ENCODE measurements at places on chromosomes 7 and 10. TPM values are rescaled to one million over a fixed set of nuclear protein-coding genes. Genes with fewer than 3 reads are reported as not detected.
A peak's percentile ranks its signal among the peaks of the same experiment; 100 is the strongest.

The C7orf57 gene
- total RNA-seq = not detected

The ERVW-1 gene
- not detected for total RNA-seq

DNA sequence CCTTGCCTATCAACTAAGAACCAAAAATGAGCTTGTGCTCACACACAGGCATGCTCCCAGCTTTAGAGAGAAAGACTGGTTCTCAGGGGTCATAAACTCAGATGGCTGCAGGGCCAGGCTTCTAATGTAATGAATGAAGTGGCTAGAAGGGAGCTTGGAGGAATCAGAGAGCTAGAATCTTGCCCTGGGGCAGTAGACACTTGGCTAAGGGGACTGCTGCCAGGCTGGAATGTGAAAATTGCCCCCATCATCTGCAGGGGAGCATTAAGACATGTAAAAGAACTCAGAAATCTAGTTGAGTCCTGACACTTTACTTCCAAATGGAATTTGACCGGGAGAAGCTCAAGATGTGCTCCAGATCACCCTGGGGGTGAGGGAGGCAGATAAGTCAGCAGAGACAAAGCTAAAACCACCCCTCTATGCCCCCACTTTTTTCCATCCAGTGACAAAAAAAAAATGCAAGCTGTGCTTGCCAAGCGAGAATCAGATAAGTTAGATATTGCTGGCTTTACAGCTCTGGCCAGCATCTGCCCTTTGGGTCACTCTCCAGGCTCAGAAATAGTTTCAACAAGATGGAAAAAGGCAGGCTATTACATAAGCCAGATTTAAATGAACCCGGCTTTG lies 2.3 kb upstream of the SLC16A9 start:
- DNase-seq = no peak

DNA sequence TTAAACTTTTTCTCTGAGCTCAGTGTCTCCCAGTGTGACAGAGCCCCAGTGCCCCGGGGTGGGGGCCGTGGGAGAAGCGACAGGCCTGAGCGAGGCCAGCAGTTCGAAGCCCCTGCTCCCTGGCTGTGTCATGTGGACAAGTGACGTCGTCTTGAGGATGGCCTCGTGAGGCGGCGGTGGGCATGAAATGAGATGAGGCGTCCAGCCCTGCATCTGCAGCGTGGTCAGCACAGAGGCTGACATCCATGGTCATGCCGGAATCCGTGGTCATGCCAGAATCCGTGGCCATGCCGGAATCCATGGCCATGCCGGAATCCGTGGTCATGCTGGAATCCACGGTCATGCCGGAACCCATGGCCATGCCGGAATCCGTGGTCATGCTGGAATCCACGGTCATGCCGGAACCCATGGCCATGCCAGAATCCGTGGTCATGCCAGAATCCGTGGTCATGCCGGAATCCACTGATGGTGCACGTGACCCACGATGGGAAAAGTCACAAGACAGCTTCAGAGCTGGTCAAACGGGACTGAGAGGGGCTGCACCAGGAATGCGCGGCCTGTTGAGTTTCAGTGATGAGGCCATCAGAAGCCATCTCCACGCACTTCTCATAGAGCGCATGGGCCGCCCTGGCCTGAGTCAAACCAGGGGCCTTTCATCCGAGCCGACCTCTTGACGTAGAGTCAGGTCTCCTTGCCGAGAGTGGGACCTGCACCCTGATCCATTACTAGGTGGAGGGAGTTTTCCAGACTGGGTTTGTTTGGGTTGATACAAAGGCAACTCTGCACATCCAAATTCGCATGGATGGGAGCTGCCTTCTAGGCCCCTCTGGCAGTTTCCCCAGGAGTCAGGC lies 342.5 kb downstream of the PTPRN2 start:
- DNase-seq = peak; percentile 79

- no peak for DNase-seq
Observed at GRCh38 chr10:24944512-24945255, 7.7 kb downstream of the PRTFDC1 start.

DNA sequence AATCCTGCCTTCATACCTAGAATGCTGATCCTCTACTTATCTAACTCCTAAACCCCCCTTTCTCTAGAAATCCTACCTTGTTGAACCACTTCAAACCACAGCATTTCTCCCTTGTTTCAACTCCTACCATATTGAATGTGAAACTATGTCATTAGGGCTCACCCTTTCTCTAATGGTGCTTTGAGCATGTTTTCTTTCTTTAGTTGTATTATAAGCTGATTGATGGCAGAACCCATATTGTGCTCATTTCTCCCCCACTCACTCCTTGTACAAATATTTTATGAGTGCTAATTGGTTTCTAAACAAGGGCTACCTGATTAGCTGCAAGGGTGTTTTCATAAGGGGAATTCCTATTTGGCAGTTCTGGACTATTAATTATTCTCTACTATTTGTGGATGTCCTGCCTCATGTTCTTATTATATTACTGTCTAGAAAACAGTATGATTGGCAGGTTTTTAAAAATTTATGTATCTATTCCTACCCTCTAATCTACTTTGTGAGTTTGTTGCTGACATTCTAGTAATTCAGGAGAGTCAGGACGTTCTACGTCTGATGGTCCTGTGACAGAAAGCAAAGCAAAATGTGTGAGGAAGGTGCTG lies 765.8 kb downstream of the KCNMA1 start:
- no peak for DNase-seq
